Stimulated activated CD4-positive, alpha-beta T cell treated with anti-CD3 and anti-CD28 coated beads, TNF-alpha, amount 100 ng/mL, for 1 hour (primary cell): ENCODE measurements at places on chromosomes 2 and 18.

DNA sequence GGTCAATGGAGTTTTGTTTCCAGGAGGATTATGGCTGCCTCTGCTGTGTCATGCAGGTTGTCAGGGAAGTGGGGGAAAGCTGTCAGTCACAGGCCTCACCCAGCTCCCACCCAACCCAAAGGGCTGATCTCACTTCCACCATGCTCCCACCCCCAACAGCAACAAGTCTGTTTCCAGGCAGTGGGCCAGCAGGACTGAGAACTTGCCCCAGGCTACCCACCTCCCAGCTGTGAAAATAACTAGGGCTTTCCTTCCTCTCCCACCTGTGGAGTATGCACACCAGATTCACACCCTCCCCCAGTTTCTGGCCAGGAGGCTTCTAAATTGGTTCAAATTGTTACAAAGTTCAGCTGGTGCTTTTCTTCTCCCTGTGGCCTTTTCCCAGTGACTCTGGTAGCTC, 95.6 kb upstream of the ACVR1 start:
- DNase-seq, result no peak

DNA sequence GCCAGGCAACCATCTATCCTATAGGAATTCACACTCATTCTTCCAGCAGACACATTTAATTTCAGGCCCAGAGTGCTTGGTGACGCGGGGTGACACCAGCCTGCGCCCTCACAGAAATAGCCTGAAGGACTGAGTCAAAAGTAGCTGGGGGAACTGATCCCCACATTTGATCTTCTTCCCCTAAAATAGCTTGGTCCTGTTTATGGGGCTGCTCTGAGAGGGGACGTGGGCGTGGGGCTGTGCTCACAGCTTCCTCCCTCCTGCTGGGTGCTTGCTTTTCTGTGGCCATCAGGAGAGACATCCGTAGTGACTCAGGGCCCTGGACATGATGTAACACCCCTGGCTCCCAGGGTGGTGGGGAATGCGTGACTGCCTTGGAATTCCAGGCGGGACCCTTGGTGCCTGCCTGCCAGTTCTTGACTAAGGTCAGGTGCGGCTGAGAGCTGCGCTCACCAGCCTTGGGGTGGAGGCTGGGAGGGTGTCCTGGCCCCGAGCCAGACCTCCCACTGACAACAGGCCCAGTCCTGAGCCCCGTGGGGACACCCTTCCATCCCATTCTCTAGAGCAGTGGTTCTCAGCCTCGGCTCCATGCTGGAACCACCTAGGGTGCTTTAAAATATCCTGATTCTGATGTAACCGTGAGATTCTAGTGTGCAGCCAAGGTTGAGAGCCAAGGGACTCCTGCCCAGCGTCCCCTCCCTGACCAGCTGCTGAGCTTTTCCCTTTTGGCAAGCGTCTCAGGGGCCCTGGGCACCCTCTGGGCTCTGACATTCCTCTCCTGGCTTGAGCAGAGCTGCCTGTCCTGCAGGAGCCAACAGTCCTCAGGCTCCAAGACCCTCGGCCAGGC, 47.4 kb upstream of the SMAD7 start:
- DNase-seq, result no peak

- no peak for DNase-seq
These were observed 1308.2 kb upstream of the NRXN1 start for GRCh38 chr2:52340171-52340570.

DNA sequence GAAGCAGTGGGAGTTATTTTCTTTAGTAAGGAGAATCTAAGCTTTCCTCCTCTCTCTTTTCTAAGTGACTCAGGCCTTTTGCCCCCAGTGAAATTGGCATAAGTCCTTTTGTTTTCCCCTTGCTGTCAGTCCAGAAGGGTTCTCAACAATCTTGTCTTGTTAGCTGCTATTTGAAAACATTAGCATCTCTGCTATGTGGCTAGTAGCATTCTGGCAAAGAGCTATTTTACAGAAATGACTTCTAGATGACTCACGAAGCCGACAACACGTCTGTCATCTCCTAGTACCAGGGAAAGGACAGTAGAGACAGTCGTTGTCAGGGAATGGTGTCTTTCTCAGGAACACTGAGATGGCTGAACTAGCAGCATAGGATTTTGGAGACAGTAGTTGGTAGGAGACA, 14.7 kb downstream of the SMARCAL1 start:
- no peak for DNase-seq

GRCh38 chr18:73962256-73962655, 185.4 kb downstream of the FBXO15 start:
- no peak for DNase-seq

DNA sequence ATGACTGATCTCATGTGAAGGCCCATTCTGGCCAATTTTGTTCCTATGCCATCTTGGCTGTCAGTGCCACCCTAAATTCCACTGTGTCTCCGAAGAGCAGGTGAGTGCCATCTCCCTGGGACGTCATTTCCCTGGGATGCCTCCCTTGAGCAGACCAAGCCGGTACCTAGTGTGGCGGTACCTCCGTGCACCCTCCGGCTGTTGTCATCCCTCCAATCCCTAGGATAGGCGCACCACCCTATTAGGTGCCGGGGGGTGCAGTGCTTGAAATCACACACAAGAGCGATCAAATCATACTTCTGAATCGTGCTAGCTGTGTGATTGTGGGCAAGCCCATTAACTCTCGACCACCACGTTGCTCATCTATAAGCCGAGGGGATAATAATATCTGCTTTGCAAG, 81.8 kb upstream of the GLI2 start:
- DNase-seq, result no peak

DNA sequence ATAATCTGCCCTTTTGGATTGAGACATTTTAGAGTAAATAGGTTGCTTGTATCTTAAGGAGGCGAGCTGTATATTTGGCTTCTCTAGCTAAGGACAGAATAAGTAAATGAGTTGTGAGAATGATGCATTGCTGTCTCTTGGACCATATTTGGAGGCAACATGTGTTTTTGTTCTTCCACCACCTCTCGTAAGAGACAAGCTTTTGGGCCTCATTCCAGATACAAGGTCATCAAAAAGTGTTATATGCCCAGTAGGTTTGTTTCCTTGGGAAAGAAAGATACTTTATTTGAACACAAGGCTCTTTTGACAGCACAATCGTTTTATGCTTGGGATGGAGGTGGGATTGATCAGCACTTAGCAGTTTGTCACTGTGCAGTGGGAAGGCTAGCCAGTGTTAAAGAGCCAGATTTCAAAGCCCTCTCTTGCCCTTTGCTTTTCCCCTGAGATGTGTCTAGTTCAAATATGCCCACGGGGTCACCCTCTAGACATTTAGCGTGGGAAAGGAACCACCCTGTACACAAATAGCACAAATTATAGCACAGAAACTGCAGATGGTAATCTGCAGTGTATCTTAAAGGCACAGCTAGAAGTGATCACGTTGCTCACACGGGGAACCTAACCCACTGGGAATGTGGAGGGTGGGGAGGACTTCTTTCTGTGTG, 131.3 kb downstream of the MAP4K4 start:
- DNase-seq, result no peak

DNA sequence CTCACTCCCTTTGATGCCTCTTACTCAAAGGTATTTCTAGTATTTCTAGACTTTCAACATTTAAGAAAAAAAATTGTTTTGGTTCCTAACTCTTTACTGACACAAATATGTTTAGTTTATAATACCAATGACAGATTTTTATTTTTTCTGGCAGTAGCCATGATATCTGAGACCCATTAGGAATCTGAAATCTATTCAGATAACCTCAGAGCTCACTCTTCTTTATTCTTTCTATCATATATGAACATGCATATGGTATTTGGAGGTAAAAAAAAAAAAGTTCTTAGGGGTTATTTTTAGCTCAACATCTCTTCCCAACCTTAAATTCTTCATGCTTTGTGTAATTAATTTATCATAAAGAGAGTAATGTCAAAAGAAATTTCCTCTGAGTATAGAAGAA, 465.5 kb downstream of the CDH2 start:
- DNase-seq, result no peak

DNA sequence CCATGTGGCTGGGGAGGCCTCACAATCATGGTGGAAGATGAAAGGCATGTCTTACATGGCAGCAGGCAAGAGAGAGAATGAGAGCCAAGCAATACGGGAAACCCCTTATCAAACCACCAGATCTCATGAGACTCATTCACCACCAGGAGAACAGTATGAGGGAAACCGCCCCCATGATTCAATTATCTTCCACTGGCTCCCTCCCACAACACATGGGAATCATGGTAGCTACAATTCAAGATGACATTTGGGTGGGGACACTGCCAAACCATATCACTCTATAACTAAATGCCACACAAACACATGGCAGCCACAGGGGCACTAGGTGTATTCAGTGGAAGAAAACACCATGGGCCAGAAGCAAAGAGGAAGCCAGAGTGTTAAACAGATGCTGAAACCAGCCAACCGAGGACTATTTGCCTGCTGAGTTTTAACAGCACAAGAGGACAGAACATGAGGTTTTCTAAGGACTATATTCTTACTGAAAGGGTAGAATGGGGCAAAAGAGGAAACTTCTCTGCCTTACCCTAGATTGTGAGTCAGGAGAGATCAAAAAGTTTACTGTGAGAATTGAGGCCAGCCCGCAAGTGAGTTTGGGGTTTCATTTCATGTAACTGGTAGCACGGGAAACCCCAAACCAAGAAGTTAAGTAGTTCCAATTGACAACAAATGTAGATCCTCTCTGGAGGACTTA, 49.2 kb downstream of the SIGLEC15 start:
- DNase-seq, result no peak

DNA sequence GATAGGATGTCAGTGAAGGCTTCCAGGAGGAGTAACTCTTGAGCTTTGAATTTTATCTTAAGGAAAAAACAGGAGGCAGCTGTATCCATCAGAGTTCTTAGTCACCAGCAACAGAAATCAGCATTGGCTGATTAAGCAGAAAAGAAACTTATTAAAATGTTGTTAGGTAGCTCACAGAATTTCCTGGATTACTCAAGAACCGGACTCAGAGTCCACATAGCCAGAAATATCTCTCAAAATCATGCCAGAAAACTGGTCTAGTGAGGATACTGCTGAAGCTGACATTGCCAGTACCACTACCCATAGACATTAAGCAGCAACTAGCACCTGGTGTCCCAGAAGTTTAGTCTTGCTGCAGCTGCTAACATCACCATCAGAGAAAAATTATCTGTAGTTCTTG, 10.1 kb upstream of the AFTPH start:
- DNase-seq, result no peak

- DNase-seq, result no peak
These were observed 301.9 kb downstream of the ZNF407 start for GRCh38 chr18:74899554-74899953.

GRCh38 chr2:39488450-39488849, 51.4 kb upstream of the MAP4K3 start:
- no peak for DNase-seq

DNA sequence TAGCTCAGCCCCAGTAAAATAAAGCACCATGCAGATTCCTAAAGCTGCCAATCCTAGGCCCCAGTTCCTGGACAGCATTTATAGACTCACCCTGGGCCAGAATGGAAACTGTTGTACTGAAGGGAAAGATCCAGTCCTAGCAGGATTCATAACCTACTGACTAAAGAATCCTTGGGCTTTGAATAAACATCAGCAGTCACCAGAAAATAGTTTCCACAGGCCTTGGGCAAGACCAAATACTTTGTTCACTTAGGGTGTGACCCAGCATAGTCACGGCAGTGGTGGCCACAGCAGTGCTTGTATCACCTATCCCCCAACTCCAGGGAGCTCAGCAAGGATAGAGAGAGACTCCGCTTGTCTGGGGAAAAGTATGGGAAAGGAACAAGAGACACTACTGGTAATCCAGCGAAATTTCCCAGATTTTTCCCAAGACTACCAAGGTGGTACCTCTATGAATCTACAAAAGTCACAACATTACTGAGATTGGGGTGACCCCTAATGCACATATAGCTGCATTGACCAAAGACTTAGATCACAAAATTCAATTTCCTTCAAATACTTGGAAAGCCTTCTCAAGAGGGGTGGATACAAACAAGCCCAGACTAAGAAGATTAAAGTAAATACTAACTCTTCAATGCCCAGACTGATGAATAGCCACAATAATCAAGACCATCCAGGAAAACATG, 748.1 kb upstream of the LRATD1 start:
- no peak for DNase-seq

DNA sequence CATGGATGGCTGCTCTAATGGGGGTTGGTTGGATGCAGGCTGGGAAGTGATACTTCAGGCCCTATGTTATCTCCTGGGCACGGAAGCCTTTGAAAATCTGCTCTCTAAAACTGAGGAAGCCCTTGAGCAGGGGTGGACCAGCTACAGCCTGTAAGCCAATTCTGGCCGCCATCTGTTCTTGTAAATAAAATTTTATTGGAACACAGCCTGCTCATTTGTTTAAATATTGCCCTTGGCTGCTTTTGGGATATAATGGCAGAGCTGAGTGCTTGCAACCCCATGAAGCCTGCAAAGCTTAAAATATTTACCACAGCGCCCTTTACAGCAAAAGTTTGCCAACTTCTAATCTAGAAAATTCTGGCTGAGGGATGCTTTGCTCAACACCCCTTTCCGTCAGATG, 11.9 kb upstream of the IGFBP2 start:
- no peak for DNase-seq

DNA sequence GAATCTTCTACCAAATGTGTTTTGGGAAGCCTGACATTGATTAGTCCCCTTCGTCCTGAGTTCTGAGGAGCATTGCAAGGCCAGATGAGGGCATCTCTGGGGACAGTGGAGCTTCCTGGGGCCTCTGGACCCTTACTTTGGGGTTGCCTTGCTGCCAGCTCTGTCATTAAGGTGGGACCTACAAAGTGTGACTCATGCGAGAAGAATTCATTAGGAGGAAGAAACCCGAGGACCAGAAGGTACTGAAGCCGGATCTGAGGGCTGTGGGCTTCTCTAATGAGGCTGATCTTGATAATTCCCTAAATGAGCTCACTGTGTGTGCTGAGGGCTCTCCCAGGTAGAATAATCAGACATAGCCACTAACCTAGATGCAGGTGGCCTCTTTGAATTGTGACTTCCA, 695 bp upstream of the SCYGR2 start:
- no peak for DNase-seq

DNA sequence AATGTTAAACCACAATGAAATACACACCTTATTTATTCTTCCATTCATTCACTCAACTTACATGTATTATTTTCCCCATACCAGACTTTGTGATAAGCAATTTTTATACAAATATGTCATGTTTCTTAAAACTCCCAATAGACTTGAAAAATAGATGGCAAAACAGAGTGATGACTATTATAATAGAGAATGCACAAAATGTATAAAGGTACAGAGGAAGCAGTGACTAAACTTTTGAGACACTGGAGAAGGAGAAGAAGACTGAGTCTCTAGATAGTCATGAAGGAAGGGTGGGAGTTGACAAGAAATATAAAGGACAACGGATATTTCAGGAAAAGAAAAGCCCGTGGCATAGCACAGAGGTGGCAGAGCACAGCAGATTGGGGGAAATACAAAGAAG, 198.1 kb upstream of the SLC39A10 start:
- no peak for DNase-seq
